CD4-positive, alpha-beta T cell treated with Interleukin-17A for 1 hour (primary cell): ENCODE measurements at places on chromosomes 7 and 10.

DNA sequence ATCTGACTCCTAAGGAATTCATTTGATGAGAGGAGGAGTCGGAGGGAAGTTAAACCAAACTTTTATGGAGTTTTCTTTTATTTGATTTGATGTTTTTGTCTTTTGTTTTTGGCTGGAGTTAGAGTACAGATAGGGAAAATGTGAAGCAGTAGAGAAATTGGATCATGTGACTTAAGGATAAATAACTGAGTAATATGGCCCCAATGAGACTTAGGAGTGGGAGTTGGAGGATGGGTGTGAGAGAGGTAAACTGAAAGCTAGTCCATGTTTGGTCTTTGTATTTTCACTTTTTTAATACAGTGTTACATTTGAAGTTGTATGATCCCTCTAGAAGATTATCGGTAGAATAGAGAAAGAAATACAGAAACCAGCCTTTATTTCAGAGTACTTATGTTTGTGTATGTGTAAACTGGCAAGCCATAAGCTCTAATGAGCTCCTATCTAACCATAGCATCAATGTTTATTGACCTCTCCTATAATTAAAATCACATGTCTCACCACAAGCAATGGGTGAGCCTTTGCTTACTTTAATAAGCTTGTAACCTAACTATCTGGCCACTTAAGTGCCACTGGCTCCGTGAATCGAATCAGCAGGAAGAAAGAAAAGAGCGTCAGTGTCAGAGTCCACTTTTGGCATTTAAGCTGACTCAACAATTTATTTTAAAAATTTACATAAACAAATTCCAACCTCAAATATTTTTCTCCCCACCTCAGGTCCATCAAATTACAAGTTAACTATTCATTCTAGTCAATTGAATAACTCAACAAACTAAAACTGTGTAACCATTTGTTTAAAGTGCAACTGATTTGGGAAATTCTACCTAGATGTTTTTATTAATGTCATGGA, 113.8 kb downstream of the EPDR1 start:
- no peak for DNase-seq

- DNase-seq, result peak; percentile 44
Measured at GRCh38 chr7:50396856-50397255, 53.3 kb downstream of the FIGNL1 start.

DNA sequence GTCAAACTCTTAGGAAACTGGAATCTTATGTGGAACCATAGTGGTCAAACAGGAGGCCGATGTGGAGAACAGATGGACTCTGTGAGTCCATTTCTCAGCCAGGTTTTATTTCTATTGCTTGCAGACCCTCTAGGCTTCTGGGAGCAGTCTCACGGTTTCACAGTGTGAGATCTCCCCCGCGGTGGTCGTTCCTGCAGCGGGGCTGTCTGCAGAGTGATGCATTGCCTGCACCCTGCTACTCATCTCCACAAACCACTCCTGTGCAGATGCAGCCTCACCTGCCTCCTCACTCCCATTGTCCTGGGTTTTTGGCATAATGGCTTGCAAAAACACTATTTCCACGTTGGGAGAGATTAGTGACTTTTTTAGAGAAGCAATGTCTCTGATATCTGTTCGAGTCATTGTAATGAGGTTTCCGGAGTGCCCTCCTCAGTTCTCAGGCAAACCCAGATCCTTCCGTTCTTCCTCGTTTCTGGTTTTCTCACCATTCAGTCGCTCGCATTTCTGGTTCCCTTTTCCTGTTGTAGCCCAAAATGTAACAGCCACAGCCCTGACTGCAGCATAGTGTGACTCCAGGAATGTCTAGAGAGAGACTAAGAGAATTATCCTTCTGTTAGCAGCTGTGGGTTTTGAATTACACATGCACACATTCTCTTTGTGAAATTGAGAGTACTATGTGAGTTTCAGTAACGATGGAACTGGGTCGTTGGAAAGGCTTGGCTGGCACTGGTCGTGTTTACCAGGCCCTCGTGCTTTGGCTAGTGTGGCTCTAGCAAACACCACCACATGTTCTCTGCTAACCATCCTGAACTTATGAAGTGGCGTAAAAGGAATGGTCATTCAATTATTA, 30.2 kb downstream of the ACADSB start:
- no peak for DNase-seq

DNA sequence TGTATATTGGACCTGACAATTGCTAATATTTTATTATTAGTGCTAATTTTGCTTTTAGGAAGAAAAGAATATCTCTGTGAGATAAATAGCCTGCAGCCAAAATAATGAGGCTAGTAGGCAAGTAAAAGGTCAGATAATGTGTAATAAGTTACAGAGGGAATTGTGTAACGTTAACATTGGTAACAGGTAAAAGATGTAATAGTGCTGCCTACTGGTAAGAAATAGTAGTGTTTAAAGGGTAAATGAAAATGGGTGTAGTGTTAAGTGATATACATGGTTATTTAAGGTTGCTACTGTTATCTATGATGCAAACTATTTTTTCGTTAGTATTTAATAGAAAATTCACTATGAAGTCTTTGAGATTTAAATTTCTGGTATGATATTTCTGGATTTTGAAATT, 9.2 kb upstream of the FOXP2 start:
- no peak for DNase-seq

- no peak for DNase-seq
Measured at GRCh38 chr7:45660201-45660900, 86.2 kb downstream of the ADCY1 start.

GRCh38 chr10:6678211-6678803, 98.2 kb upstream of the PRKCQ start:
- peak; percentile 71 for DNase-seq

DNA sequence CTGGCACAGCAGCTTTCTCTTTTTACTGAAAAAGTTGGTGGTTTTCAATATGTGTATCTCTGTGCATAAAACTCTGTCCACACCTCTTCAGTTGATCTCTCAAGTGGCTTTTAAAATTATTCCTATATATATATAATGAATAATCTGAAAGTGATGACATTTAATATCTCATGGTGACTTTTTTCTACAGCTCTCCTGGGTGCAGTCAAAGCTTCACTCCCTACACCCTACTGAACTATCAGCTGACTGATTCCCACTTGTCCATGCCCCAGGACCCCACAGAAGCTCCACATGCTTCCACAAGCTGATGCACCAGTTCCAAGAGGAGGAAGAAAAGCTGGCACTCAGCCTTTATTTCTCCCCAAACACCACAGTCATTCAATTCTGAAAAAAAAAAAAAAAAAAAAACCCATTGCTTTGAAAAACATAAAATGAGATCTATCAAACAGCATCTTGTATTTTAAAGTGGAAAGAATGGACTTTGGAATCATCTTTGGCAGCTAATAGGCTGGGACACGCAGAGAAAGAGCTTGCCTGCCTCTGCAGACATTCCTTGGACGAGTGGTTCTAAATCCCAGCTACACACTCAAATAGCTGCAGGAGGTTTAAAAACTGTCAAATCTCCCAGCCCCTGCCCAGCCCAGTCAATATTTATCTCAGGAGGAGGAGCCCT, 75.3 kb upstream of the GDF10 start:
- no peak for DNase-seq

- peak; percentile 96 for DNase-seq
Measured at GRCh38 chr7:65872776-65873581, at the start of gene VKORC1L1. Gene VKORC1L1, plus strand, starts transcription at chr7:65873074. Its CDS starts 298 bp downstream, at chr7:65873372.

GRCh38 chr10:126131341-126131740, 235.0 kb downstream of the FANK1 start:
- no peak for DNase-seq

DNA sequence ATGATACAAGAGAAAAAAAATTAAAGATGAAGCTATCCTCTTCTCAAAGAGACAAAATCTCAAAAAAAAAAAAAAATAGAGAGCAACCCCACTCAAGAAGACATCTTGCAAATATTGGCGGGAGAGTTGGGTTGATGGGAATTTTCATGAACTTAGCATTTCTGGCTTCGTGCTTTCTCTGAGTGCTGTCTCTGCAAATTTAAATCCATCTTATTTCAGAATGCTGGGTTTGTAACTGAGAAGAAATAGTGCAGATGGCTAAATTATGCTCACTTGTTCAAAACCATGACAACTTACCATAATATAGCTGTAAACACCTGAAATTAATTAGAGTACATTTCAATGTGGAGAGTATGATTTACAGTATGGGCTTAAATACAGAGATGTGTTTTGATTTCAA, 484.8 kb upstream of the CELF2 start:
- DNase-seq, result no peak

- DNase-seq, result no peak
Measured at GRCh38 chr7:31107106-31108090, 55.3 kb downstream of the ADCYAP1R1 start.

- DNase-seq, result no peak
Measured at GRCh38 chr7:69693042-69693441, 94.8 kb downstream of the AUTS2 start.
